Fibroblast of lung (primary cell): ENCODE measurements at places on chromosomes 12 and 14. TPM values are rescaled to one million over a fixed set of nuclear protein-coding genes. Genes with fewer than 3 reads are reported as not detected.

The ASCL1 gene
- total RNA-seq, result not detected in 2 replicates

DNA sequence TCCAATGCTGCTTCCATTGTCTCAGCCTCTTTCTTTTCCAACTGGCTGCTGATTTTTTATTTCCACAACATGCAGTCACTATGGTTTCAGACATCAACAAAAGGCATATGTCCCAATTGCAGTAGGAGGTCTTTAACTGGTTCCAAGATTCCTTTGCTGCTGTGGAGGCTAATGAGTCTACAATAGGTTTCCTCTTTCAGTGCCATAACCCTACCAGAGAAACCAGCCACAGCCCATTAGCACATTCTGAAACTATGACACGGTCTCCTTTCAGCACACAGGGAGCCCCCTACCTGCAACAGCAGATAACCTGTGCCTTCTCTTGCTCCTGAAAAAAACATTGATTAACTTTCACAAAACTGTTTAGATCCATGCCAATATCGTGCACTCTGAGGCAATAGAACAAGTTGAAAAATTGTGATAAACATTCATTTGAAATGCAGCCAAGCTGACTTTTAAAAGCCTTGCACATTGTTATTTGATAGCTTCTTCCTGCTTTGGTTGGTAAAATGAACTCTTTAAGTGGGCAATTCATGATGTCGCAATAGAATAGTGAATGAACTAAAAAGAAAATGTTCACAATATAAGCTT, 32.4 kb downstream of the PLEKHG7 start:
- no peaks in the 10 kb centered on the region for H3K36me3 ChIP-seq
- peaks cover 4% of the 10 kb centered on the region for H3K27me3 ChIP-seq
- H3K4me1 ChIP-seq, result peaks cover 7% of the 10 kb centered on the region
- peak overlapping the region; percentile 27 for H3K4me3 ChIP-seq
- peak; percentile 98 for DNase-seq

GRCh38 chr12:22505826-22506225, 38.5 kb downstream of the C2CD5 start:
- no peak for DNase-seq
- no peaks in the 10 kb centered on the region for H3K36me3 ChIP-seq
- H3K4me1 ChIP-seq, result no peaks in the 10 kb centered on the region
- no peaks in the 10 kb centered on the region for H3K27me3 ChIP-seq
- no peak overlapping the region for H3K27ac ChIP-seq

DNA sequence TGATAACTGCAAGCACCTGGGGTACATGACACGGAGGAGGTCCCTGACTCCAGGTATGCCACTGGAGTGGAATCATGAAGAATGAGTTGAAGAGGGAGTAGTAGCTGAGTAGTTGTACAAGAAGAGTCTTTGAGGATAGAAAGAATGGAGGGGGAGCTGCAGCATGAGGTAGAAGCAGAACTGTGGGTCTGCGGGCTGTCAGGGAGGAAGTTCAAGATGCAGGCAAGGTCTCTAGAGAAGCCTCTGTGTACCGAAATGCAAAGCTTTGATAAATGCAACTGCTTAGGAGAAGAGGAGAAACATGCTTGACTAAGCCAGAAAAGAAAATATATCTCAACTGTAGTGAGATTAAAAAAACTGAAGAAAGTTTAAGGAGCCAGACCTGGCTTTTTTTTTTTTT, 91.5 kb downstream of the CPNE8 start:
- H3K27ac ChIP-seq, result no peak overlapping the region
- no peaks in the 10 kb centered on the region for H3K27me3 ChIP-seq
- no peak for DNase-seq
- no peak overlapping the region for H3K4me3 ChIP-seq
- no peaks in the 10 kb centered on the region for H3K36me3 ChIP-seq

DNA sequence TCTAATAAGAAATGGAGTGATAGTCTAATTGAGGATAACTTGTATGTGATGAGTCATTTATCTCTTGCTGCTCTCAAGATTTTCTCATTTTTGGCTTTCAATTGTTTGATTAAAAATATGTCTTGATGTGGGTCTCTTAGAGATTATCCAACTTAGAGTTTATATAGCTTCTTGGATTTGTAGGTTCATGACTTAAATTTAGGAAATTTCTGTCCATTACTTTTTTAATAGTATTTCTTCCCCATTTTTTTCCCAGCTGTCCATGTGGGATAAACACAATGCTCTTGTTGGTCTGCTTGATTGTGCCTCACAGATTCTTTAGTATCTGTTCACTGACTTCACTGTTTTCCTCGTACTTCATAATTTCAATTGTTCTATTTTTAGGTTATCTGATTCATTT, 7.5 kb downstream of the OR6C65 start:
- DNase-seq, result no peak
- H3K27me3 ChIP-seq, result no peaks in the 10 kb centered on the region
- H3K4me3 ChIP-seq, result no peak overlapping the region
- H3K27ac ChIP-seq, result no peak overlapping the region

- no peak overlapping the region for H3K27ac ChIP-seq
- DNase-seq, result no peak
- no peaks in the 10 kb centered on the region for H3K4me1 ChIP-seq
- no peak overlapping the region for H3K4me3 ChIP-seq
- no peaks in the 10 kb centered on the region for H3K36me3 ChIP-seq
- H3K27me3 ChIP-seq, result no peaks in the 10 kb centered on the region
Observed at GRCh38 chr14:101797856-101798255, 36.3 kb downstream of the PPP2R5C start.

- H3K36me3 ChIP-seq, result no peaks in the 10 kb centered on the region
- H3K27ac ChIP-seq, result no peak overlapping the region
- H3K4me3 ChIP-seq, result no peak overlapping the region
- DNase-seq, result no peak
- no peaks in the 10 kb centered on the region for H3K4me1 ChIP-seq
Observed at GRCh38 chr12:100251917-100252316, 15.0 kb downstream of the DEPDC4 start.

DNA sequence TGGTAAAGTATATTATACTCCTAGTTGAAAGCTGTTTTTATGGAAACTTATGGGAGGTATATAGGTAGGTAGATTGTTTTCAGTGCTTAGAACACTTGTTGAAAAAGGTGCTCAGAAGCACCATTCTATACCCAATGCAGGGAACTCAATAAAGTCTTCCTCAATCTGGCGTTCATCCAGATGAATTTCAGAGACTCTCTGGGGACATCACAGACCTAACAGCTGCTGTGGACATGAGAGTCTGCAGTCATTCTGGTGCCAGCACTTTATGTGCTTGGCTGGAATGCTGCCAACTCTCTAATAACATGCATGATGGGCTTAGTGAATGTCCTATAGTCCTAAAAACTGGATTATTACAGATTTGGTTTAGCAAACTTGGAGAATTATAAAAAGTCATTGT, 115.9 kb downstream of the NTN4 start:
- H3K4me3 ChIP-seq, result no peak overlapping the region
- no peaks in the 10 kb centered on the region for H3K27me3 ChIP-seq
- no peaks in the 10 kb centered on the region for H3K4me1 ChIP-seq
- no peak overlapping the region for H3K27ac ChIP-seq
- DNase-seq, result peak; percentile 11
- H3K36me3 ChIP-seq, result no peaks in the 10 kb centered on the region

DNA sequence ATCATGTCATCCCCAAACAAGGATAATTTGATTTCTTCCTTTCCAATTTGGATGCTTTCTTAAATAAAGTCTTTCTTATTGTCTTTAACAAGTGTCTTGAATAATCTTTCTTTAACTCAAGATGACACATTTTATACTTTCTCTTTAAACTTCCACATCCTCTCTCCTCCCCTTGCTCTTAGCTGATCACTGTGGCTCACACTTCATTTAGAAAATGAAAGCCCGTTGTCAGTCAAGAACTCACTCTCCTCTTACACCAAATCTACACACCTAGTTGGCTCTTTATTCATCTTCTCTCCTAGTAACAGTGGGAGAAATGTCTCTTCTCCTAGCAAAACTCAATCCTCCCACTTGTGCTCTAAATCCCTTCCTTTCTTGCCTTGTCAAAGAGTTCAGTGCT, 10.4 kb upstream of the RMST start:
- no peaks in the 10 kb centered on the region for H3K36me3 ChIP-seq
- H3K4me1 ChIP-seq, result no peaks in the 10 kb centered on the region
- DNase-seq, result no peak
- no peak overlapping the region for H3K27ac ChIP-seq
- H3K4me3 ChIP-seq, result no peak overlapping the region
